T-helper 9 cell (primary cell): ENCODE measurements at places on chromosomes 7 and 10.

GRCh38 chr7:110470420-110470819, 620.5 kb upstream of the LRRN3 start:
- DNase-seq, result no peak

DNA sequence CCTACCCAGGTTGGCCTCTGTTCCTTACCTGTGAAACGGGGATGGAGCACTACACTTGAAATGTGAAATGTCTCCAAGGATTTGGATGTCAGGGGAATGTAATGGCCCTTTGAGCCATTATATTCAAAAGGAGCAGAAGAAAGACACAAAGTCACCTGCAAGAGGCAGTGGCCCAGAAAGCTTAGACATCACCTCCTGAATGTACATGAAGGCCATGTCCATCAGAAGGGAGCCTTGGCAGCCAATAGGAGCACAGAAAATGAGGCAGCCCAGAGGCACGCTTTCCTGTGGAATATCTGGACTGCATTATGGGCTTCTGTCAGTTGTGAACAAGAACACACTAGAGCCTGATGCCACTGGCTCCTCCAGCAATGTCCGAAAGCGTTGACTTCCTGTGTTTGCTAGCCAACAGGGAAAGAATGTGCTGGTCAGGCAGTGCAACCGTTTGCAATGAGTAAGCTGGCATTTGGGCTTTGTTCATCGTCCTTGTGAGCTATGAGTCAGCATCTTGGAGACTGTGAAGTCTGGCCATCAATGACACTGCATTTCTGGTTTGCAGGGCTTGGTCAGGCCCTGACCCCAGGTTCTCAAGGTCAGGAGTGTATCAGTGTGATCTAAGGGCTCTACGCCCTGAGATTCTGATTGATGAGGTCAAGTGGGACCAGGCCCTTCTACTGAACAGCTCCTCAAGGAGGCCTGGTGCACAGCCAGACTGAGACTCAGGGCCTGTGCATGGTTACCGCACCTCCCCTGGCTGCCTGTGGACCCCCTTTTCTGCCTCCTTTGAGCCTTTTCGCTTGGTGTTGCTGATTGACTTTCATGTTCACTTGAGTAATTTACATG, 222.4 kb downstream of the RPS24 start:
- no peak for DNase-seq

- no peak for DNase-seq
These were observed 127.8 kb downstream of the SH3PXD2A start for GRCh38 chr10:103727546-103727963.

GRCh38 chr10:102157224-102157623, 5.0 kb downstream of the NOLC1 start:
- DNase-seq, result no peak

DNA sequence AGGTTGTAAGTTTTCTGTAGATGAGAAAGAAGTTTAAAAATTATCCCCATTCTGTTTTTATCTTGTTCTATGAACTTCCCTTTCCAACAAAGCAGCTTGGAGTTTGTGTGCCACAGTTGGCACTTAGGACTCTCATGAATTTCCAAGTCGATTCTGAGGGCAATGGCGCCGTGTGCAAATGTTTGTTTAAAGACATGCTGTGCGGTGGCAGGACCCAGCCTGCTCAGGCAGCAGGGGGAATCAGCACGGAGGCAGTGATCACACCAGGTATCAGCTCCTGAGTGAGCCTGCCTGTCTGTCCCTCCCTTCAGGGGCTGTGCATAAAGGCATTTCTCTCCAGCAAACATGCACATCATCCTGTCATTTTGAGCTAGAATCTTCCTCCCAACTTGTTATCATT, 109.8 kb upstream of the WDR11 start:
- no peak for DNase-seq

DNA sequence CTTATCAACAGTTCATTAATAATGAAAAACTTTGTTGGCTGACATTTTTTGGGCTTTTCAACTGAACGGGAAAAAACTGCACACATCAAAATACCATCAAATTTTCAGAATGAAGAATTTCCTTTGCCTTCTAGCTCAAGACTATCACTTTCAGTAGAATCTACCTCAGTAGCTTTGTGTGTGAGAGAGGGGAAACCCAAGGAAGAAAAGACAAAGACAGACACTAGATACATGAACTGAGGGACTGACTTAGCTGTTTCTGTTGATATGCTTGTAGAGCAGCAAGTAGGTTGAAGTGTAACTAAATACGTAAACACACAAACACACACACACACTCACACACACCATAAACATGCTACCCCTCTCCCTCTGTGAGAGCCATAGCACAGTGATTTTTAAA, 257.1 kb downstream of the CDK14 start:
- DNase-seq, result no peak

- DNase-seq, result no peak
These were observed 485.3 kb upstream of the GALNT17 start for GRCh38 chr7:70646536-70647248.

- DNase-seq, result peak; percentile 9
These were observed 158.3 kb downstream of the TCF7L2 start for GRCh38 chr10:113108194-113108835.

DNA sequence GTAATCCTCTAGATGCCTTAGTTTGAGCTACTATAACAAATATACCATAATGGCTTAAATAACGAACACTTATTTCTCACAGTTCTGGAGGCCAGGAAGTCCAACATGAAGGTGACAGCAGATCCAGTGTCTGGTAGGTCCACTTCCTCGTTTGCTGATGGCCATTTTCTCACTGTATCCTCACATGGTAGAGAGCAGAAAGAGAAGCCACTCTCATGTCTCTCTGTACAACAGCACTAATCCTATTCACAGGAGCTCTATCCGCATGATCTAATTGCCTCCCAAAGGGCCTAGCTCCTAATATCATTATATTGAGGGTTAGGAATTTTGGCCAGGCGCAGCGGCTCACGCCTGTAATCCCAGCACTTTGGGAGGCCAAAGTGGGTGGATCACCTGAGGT, 10.2 kb downstream of the HIBADH start:
- DNase-seq, result no peak

DNA sequence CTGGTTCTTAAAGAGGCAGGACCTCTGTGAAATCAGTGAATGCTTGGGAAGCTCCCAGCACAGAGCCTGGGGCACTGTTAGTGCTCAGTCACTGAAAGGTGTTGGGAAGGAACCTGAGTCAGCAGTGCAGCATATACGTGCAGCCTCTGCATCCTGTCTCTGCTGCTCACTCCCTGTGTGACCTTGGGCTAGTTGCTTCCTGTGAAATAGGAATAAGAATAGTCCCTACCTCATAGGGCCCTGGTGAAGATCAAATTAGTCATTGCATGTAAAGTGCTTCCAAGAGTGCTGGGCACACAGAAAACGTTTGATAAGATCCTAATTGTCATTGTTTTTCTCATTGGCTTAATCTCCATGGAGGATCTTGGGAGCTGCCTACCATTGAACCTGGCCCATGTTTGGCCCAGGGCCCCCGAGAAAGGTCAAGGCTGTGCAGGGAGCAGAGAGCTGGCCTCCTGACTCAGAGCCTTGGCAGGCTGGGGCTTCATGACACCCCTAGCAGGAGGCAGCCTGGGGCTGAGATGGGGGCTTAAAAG, 73.3 kb upstream of the COL13A1 start:
- no peak for DNase-seq

DNA sequence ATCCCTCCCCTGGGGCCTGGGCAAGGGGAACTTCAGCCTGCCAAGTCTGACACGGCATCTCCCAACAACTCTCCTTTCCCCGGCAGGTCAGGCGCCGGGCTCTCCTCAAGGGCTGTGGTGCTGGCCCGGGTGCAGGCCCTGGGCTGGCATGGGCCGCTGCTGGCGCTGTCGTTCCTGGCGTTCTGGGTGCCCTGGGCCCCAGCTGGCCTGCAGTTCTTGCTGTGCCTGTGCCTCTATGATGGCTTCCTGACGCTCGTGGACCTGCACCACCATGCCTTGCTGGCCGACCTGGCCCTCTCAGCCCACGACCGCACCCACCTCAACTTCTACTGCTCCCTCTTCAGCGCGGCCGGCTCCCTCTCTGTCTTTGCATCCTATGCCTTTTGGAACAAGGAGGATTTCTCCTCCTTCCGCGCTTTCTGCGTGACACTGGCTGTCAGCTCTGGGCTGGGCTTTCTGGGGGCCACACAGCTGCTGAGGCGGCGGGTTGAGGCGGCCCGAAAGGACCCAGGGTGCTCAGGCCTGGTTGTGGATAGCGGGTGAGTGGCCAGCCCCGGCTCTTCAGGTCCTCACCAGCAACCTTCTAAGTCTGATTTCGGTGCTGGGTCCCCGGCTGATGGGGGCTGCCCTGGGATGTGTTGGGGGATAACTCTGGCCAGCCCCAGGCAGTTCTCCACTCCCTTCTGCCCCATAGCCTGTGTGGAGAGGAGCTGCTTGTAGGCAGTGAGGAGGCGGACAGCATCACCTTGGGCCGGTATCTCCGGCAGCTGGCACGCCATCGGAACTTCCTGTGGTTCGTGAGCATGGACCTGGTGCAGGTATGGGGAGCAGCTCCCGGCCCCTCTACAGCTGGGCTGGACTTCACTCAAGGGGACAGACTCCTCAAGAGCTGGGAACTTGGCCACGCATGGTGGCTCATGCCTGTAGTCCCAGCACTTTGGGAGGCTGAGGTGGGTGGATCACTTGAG, 19.5 kb upstream of the C10orf95 start:
- DNase-seq, result no peak

- DNase-seq, result no peak
These were observed 7.7 kb downstream of the ZNF33B start for GRCh38 chr10:42630537-42631134.

DNA sequence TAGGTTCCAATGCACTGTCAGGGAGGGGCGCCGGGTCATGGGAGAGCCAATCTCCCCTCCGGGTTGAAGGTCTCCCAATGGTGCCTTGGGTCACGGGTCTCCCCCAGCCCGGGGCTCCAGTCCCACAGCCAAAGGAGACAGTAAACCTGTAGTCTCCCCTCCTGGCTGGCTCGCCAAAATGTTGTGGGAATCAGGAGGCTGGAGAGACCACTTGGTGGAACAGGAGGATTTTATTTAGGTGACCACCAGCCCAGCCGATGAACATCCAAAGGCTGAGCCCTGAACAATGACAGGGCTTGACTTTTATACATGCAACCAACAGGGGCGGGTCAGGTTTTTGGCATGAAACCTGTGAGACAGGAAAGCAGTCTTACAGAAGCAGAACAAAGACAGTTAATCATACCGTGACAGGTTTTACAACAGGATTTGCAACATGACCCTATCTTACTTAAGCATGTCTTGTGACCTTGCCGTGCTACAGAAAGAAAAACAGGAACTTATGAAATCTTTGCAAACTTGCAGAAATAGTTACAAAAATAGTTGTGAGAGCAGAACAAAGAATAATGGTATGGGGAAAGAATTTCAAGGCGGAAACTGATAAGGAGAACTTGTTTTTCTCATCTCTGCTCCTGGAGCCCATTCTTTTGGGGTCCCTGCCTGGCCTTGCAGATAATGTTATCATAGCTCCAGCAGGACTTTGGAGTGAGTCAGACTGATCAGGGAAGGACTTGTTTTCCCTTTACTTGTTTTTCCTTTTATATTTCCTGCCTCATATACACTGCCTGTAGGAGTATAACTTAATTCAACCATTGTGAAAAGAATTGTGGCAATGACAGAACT, 7.1 kb downstream of the ERV3-1 start:
- no peak for DNase-seq

DNA sequence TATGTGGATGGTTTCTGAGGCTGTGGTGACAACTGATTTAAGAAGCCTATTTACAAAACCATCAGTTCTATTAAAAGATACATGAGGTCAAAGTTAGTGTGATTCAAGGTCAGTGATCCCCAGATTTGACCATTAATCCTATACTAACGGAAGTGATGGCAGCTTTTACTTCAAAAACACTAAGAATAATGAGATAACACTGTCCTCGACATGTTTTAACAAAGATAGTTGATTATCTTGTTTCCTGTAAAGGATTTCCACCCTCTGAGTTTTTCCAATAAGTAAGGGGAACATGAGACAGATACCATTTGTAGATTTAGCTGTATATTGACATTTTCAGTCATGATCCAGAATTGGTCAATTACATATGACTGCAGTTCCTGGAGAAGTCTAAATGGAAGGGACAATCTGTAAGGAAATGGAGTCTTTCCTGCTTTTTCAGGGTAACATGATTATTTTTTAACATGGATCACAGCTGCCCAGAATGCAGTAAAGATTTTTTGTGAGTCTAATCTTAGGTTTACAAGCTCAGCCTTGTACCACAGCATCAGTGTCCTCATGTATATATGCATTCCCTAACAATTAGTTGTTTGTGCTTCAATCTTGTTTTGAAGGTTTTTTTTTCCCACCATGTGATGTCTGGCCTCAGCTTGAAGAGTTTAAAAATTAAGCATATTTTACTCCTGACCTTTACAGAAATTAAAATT, 188.0 kb downstream of the PPP1R9A start:
- DNase-seq, result no peak

DNA sequence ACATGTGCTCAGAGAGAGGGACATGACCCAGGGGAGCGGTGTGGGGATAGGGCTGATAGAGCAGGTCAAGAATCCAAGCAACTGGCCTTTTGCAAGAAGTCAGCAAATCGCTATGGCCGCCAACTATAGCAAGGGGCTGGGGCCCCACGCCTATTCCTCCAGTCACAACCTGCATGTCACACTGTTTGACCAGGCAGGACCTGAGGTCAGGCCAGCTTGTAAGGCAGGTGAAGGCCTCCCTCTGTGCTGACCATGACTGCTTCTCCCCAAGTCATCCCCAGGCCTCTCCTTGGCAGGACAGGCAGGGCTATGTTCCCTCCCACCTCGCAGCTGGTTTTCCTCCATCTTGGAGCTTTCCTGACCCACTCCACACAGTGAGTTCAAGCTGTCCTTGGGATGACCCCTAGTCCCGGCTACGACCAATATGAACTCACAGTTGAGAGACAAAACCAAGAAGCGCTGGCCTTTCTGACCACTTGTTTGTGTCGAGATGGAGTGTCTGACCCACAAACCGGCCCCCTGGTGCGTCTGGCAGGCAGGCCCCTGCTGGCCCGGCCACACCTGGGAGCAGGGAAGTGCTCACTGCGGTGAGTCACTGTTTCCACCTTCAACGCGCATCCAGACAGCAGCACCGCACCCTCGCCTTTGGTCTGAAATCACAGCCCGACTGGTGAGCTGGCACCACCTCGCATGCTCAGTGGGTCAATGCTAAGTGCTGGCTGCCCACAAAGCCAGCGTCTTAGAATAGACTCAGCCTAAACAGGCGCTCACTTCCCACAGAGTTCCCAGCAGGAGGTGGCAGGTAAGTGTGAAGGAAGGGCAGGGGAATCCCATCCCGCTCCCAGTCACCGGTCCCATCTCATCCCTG, 81.4 kb downstream of the VWA2 start:
- no peak for DNase-seq

- no peak for DNase-seq
These were observed 639.7 kb upstream of the AUTS2 start for GRCh38 chr7:68958571-68958970.

DNA sequence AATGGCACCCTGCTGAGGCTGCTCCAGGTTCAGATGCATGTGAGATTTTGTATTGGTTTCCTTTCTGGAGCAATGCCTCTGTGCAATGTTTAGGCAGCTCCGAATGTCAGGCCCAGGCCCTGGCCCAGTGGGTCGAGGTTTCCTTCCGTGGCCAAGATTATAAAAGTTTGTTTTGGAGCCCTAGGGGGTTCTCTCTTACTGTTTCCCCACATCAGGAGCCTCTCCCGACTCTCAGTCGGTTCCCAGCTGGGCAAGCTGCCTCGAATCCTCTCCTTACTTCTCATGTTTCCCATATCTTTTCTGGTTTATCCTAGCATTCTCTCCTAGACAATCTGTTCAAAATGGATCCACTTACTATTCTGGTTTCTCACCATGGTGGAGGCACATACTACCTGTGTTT, 11.0 kb downstream of the TMEM140 start:
- DNase-seq, result no peak

- DNase-seq, result no peak
These were observed 2.9 kb downstream of the OLAH start for GRCh38 chr10:15046626-15047025.

GRCh38 chr10:119498889-119499676, 43.4 kb downstream of the RGS10 start:
- DNase-seq, result no peak
